ENCODE measurements at places on chromosomes 6 and 20.

DNA sequence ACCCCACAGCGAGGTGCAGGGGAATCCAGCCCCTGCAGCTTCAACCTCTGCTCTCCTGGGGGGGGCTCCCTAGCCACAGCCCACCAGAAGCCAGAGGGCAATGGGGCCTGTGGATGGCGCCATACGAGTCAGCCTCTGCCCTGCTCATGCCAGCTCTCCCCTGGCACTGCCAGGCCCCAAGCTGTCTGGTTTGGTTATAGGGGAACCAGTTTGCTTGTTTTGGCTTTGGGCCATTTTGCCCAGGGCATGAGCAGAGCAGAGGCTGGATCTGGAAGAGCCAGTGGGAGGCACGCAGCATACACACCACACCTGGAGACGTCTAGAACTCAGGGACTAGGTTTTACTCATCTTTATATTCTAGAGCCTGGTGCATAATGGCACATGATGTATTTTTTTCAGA is 66.7 kb upstream of the SLC22A16 start:
- DNase-seq: peak; percentile 54

- no peak for DNase-seq
These were observed 123.9 kb downstream of the CD83 start for GRCh38 chr6:14241255-14242070.

DNA sequence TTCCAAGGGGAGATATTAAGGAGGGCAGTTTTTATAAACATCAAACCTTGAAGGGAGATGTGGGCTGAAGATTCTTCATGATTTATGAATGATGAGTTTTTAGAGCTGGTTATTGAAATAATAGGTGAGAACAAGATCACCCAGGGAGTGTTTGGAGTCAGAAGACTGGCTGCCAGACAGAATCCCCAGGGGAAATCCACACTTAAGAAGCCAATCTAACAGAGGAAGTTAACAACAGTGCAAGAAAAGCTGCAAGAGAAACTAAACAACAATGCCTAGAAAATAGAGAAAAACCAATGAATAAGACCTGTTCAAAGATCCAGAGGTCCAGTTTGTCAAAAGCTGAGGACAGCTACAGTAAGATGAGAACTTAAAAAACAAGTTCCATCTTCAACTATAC is 167.9 kb upstream of the MAN1A1 start:
- DNase-seq: no peak

GRCh38 chr6:30781743-30782424 is 37.5 kb upstream of the IER3 start:
- DNase-seq: peak; percentile 82

DNA sequence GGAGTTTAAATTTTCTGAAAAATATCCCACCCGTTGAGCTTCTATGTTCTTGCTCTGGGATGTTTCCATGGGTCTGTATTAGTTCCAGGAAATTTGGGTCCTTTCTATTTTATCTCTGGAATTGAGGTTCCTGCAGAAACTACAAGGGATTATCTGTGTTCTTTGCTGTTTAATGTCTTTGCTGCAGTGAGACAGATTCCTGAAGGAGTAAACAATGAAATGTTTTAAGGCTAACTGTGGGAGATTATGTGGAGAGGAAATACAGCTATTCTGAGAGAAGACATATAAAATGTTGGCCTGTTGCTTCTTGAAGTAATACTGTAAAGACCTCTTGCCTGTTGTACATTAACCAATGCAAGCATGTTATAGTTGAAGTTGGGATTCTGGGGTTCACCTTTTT is 43.5 kb downstream of the SAMD5 start:
- DNase-seq: no peak

GRCh38 chr6:164982389-164982788 is 327.0 kb downstream of the C6orf118 start:
- DNase-seq: no peak

DNA sequence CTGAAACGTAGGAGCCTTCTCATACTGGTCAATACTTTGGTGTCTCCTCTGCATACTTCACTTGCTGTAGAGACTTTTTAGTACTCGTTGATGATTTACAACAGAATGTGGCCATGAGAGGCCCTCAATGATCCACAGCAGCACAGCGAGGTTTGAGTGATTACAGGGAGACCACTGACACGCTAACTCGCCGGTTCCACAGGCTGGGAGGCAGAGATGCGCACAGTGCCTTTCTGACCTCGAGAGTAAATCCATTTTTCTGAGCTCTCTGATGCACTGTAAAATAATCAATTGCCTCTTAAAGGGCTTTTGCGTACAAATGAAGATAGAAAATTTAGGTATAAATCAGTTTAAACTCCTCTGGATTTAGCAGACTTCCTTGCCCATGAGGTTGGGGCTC is 56.2 kb upstream of the TBC1D7 start:
- no peak for DNase-seq
